ENCODE measurements at places on chromosomes 2 and 18. TPM values are rescaled to one million over a fixed set of nuclear protein-coding genes. Genes with fewer than 3 reads are reported as not detected.
A peak's percentile ranks its signal among the peaks of the same experiment; 100 is the strongest.

Gene VWC2L
- total RNA-seq = not detected

Gene RAPGEF4
- total RNA-seq = 1.3 TPM

Gene PLEK
- under 0.01 TPM for total RNA-seq

Gene SERPINB3
- not detected for total RNA-seq

Gene ANKRD30BL
- 0.16 TPM for total RNA-seq

Gene CCDC141
- 2.7 TPM for total RNA-seq

Gene PFN4
- 1.7 TPM for total RNA-seq

Gene MEIS1
- 78.2 TPM for total RNA-seq

Gene GPR55
- total RNA-seq = under 0.01 TPM

- DNase-seq = no peak
Observed at GRCh38 chr2:24238158-24238557, 63.3 kb downstream of the FAM228A start.

DNA sequence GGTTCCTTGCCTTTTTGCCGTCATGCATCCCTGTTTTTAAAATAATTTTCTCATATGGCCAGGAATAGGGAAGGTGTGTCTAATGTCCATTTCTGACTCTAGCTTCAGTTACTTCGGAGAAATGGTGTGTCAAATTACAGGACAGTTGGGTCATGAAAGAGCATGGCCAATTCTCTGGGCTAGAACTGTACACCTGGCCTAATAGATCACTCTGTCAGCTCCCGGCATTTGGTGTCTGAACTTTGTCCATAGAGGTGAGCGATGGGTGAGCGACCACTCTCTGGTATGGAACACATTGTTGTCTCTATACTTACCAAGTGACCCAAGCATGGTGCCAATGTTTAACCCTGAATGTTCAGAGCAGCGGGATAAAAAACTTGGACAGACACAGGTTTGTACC, 38.3 kb upstream of the ASB18 start:
- no peak for DNase-seq

GRCh38 chr2:111157798-111158197, 37.1 kb downstream of the BCL2L11 start:
- DNase-seq = no peak

DNA sequence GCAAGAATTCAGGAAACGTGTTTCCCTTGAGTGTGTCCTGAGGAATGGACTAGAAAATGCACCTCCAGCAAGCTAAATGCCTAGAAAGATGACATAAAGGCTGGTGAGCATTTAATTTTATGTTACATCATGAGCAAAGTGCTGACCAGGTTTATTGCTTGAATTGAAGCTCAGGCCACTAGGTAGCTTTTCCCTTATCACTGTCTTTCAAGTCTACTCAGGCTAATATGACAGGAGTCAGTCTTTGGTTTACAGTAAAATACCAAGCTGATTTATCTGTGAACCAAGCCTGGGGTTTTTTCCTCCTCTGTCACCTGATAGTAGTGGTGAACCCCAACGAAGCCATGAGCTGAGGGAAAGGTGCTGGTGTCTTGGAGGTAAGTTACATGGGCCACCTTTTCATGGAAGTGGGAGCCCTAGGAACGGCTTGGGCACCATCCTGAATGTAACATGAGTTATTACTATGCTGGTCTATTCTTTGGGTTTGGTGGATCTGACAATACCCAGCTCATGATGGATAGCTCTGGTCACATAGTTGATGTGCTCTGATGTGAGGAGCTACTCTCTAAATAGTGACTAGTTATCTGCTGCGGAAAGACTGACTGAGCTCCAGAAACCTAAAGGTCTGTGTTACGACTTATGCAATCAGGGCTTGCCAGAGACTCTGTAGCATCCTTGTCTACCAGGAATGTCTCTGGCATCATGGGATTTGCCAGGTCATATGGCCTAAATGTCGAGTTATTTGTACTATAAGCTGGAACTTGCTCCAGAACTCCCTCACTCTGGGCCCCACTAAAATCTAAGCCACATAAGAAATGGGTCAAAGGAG, 39.8 kb downstream of the NUP35 start:
- DNase-seq = no peak

GRCh38 chr2:203347375-203347774, 19.2 kb downstream of the ABI2 start:
- no peak for DNase-seq

- peak; percentile 7 for DNase-seq
Observed at GRCh38 chr2:52659546-52659945, 1108.1 kb upstream of the CHAC2 start.

DNA sequence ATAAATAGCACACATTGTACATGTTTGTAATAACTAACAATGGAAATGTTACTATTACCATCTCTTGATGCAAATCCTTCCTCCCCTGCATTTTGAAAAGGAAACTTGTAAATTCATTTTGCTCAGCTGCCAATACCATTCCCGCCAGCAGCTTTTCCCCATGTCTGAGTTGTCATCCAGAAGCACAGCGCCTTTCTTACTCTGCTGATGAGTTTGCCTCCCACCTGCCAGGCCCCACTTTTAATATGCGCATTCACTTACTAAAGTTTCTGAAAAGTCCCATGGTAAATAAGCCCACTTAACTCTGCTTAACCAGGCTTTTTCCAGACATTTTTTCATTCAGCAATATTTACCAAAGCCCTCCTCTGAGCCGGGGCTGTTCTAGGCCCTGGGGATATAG, 3.9 kb downstream of the CHST10 start:
- no peak for DNase-seq

DNA sequence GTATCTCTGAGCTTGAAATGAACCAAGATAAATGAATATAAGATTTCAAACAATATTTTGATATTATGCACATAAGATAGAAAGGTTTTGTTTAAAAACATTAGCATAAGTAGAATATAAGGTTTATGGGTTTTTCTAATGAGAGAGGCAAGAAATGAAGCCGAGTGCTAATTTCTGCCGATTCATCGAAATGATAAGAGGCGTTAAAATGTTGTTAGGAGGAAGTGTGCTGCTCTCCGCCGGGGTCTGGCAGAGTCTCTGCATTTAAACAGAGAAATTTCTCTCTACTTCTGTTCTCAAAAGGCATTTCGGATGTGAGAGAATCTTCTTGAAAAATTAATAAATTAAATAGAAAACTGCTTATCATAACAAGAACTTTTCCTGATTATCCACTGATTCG, 83.6 kb downstream of the MRPS9 start:
- DNase-seq = no peak

- no peak for DNase-seq
Observed at GRCh38 chr2:33907866-33908265, 308.8 kb upstream of the FAM98A start.

DNA sequence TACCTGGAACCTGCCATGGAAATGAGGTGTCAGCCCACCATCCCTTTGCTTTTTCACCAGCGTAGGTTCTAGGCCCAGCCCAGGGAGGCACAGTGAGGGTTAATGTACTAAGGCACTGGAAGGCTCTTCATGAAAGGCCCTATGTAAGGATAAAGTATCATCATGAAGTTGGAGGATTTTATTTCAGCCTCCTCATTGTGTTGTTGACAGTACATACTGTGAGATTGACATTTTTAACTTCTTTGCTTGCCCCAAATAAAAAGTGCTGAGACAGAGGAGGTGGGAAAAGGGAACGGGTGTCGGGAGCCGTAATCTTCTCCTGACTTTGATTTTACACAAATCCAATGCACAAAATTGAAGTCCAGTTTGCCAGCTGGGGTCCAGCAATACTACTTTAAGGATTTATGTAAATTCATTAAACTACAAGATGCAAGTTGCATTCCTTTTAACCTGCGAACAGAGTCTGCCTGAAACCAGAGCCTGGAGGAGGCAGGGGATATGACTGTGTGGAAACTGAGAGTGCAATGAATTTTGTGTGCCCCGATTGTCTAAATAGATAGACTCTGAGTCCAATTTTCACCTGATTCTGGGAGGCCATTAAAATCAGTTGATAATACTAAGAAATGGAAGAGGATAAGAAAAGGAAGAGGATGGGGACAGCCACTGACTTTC, 5.4 kb upstream of the NCKAP5 start:
- no peak for DNase-seq
